ENCODE measurements at places on chromosomes 1 and 21. TPM values are rescaled to one million over a fixed set of nuclear protein-coding genes. Genes with fewer than 3 reads are reported as not detected.
A peak's percentile ranks its signal among the peaks of the same experiment; 100 is the strongest.

Gene NTRK1
- 0.88 TPM for total RNA-seq

Gene RGS1
- total RNA-seq = not detected

Gene CHTOP
- 40.9 TPM for total RNA-seq

Gene PRCC
- total RNA-seq = 18.0 TPM

Gene NUP210L
- under 0.01 TPM for total RNA-seq

GRCh38 chr1:9842073-9842711, 18.4 kb upstream of the CLSTN1 start:
- peak; percentile 75 for DNase-seq

DNA sequence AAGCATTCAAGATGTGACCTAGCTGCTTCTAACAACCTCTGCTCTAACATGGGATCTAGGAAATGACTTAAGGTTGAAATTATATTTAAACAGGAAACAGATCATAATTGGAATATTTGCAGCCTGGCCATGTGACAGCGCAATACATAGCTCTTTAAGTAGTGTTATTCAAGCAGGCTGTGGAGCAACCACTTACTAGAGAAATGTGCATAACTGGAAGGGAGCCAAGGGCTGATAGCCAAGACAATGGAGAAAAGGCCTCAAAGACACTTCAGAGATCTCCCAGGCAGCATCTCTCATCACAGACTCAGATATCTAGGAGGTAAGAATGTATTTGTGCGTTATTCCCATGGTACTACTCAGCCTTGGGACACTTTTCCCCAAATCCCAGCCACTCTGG, 823.0 kb upstream of the PRMT6 start:
- DNase-seq = no peak

- no peak for DNase-seq
These were observed 528.9 kb downstream of the KIF26B start for GRCh38 chr1:245683676-245684075.

DNA sequence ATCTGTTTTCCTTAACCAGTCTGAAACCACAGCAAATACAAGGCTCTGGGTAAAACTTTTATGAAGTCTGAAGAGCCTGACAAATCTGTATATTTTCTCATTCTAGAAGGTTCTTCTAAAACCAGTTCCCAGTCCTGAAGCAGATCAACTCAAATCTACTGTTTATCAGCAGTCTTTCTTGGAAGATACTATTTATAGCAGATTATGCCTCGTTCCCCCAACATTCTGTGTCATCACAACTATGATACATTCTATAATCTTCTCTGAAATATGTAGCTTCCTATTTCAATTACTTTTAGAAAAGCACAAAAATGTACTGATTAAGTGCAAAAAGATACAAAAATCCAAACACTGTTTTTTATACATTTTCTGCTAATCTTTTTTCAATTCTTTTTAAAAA, 67.5 kb downstream of the NIBAN1 start:
- DNase-seq = no peak

- no peak for DNase-seq
These were observed 80.4 kb upstream of the LPGAT1 start for GRCh38 chr1:211910913-211911485.

DNA sequence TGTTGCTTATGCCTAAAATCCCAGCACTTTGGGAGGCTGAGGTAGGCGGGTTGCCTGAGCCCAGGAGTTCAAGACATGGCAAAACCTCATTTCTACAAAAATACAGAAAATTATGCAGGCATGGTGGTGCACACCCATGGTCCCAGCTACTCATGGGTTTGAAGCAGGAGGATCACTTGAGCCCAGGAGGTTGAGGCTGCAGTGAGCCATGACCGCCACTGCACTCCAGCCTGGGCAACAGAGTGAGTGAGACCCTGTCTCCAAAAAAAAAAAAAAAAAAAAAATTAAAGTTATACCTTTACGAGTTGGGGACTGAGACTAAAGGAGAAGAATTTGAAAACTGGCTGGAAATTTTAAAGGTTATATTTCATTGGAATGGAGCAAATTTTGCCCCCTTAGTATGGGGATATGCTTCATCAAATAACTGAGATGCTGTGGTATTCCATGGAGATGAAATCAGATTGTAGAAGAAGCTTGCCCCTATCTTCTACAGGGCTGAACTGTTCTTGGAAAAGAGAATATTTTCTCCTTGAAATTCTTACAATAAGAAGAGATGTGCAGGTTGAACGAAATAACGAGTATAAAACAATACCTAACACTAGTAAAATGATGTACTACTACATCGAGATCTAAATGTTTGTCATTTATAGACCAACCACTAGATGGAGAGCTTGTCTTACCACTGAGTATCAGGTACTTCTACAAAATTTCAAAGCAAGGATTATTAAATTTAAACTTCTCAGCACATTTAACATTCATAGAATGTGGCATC, 34.9 kb upstream of the SCYL3 start:
- no peak for DNase-seq

GRCh38 chr1:218743861-218744505, 398.8 kb downstream of the TGFB2 start:
- DNase-seq = no peak

DNA sequence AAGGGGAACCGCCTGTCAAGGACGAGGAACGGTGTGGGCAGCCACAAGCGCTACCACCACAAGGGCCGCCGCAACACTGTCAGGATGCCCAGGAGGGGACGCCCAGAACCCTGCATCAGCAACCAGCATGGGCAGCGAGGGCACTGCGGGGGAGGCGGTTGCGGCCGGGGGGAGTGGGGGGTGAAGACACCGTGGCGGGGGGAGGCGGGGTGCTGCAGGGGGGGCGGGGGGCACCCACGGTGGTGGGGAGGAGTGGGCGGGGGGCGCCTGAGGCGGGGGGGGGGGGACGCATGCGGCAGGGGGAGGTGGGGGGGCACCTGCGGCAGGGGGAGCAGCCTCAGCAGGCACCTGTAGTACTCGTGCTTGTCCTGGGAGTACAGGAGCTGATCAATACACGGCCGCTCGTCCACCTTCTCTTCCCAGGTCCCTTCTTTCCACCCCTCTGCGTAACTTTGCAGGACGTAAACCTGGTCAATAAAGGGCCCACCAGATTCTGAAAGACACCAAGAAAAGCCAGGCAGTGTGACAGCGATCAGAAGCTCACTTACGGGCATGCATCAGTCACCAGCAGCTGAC, 4.6 kb downstream of the POFUT2 start:
- DNase-seq = peak; percentile 29

GRCh38 chr1:205812271-205812877, 624 bp downstream of the SLC41A1 start:
- peak; percentile 92 for DNase-seq

GRCh38 chr1:161324020-161324419, 9.8 kb downstream of the SDHC start:
- no peak for DNase-seq

- no peak for DNase-seq
These were observed 75.3 kb downstream of the SIK1 start for GRCh38 chr21:43351501-43352153.

GRCh38 chr1:17802164-17802563, 47.0 kb downstream of the ACTL8 start:
- no peak for DNase-seq

DNA sequence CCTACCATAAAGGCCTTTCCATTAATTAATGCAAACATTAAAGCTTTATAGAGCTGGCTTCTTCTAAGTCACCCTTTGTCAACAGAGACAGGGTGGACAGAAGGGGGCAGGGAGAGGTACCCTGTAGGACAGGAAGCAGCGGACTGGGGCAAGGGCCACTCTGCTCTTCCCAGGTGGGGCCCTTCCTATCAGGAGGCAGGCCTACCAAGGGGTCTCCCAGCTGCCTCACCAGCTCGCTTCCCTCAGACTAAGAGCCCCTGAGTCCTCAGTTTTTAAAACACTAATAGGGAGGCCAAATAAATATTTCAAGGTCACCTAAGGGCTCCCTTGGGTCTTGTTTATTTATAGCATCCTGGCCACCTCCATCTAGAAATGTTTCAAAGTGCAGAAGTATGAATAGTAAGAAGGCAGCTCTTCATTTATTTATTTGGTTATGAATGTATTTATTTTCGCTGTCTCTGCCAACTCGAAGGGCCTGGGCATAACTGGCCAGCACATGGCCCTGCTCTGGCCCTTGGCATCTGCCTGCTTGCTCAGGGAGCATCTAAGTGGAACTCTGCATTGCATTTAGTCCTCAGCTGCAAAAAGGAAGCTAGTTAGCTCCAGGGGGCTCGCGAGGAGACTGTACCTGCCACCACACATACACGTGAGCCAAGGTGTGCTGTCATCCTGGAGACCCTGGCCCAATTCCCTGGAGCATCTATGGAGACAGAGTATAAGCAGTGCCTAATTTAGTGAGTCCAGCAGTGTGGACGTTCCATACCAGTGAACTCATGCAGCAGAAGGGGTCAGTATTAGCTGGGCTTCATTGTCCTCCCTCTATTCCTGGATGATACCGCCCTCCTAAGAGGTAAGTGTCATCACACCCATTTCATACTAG, 395.1 kb upstream of the VAMP3 start:
- no peak for DNase-seq

- DNase-seq = no peak
These were observed 58.1 kb downstream of the PTPN14 start for GRCh38 chr1:214493126-214493796.

GRCh38 chr1:225847610-225848009, 34.6 kb downstream of the TMEM63A start:
- no peak for DNase-seq

GRCh38 chr1:244050014-244050834, 859 bp upstream of the ZBTB18 start:
- DNase-seq = no peak

DNA sequence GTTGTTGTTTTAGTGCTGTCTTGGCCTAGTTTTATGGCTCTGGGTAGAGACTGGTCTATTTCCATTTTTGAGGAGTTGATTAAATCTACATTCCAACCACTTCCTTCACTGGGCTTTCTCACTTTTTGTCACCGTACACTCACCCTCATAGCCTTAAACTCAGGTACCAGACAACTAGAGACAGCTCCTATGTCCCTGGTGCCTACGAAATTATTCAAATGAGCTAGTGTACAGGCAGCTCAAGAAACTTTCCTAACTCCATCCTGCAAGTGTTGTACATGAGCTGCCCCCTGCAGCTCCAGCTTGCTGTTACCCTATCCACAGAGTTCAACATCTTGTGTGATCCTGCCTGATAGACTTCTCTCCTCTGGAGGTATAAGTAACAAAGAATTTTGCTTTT, 704.8 kb upstream of the RGS18 start:
- no peak for DNase-seq

GRCh38 chr1:240619906-240620621, 8.1 kb upstream of the GREM2 start:
- DNase-seq = no peak

- peak; percentile 92 for DNase-seq
These were observed 517 bp upstream of the H3-3A start for GRCh38 chr1:226061841-226062557.

GRCh38 chr1:53618500-53619366, 120.2 kb downstream of the GLIS1 start:
- DNase-seq = no peak

- no peak for DNase-seq
These were observed 45.8 kb downstream of the ARHGEF11 start for GRCh38 chr1:156999596-157000320.

- DNase-seq = no peak
These were observed 55.7 kb downstream of the PLEKHA6 start for GRCh38 chr1:204304067-204304466.

DNA sequence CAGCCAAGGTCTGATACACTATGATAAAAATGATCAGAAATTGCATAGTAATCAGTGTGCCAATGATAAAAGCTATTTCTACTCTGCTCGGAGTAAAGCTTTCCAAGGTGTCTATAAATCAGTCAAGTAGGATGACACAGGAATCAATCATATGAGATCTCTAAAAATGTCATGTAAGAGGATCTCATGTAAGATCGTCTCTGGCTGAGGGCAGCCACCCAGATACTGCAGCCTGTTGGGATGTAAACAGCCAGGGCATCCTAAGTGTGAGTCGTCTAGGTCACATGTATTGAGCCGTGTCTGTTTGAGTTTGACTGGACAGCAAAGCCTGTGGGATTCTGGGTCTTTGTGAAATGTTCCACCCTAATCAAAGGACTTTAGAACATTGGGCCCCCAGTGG, 2.8 kb upstream of the TEX35 start:
- peak; percentile 58 for DNase-seq

GRCh38 chr1:47709019-47709871, 271.4 kb downstream of the FOXD2 start:
- DNase-seq = peak; percentile 92

- DNase-seq = peak; percentile 100
These were observed at the start of gene PMF1 for GRCh38 chr1:156212833-156213643. Gene PMF1 (plus strand): TSS chr1:156213007. CDS start chr1:156213016, 9 bp downstream.

DNA sequence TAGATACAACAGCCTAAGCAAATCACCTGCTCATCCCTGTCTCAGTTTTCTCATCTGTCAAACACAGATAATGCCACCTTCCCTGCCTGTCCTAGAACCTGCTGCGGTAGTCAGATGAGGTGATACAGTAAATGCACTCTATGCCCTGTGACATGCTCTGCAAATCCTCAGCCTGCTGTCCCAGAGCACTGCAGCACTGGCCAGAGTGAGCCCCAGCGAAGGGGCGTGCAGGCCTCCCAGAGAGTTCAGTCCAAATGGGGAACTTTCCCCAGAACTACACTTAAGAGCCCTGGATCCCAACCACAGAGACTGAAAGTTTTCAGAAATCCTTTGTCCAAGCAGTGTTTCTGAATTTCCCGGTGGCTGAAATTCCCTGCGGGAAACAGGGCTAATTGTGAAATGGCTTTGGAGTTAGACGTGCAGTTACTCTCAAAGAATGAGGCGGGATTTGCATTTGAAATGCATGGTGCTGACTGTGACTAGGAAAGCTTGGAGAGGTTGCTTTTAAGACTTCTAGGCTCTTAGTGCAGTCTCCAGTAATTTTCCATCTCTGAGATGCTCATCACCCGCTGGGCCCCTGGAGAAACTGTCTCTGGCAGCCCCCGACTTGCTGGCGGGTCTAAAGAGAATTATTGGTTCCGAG, 206.5 kb upstream of the AJAP1 start:
- DNase-seq = no peak

DNA sequence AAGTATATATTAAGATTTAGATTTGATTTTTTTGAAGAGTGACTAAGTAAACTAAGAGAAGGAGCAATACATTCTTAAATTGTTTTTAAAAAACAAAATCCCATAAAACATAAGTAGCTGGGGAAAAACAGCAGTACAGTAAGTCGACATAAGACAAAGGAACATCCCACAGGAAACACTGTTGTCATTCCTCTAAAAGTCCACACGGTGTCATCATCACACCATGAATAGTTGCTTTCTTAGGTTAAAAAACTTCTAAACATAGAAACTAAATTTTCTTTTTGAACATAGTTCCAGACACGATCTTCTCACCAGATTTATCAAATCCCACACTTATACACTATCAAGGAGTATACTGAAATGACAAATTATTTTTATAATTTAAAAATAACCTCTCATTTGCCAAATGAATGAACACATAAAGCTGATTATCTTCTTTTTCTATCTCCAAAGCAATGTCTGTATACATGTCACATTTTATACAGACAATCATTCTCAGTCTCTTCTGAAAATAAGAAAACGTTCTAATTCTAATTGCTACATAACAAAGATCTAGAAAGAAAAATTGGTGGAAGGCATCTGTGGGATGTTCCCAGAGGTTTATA, 15.8 kb downstream of the ODF2L start:
- DNase-seq = peak; percentile 65

DNA sequence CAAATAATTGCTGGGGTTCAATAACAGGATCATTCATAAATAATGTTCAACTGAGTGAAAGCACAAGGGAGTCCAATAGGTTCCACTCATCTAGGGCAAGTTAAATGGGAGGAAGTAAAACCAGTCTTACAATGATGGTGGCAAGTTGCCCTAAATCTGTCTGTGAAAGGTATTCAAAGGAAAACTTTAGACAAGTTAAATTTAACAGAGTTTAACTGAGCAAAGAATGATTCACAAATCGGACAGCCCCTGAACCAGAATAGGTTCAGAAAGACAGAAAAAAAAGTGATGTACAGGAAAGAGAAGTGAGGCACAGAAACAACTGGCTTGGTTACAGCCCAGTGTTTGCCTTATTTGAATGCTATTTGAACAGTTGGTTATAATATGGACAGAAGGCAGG, 183.5 kb upstream of the ADGRL4 start:
- no peak for DNase-seq
